ENCODE measurements at places on chromosomes 5 and 9.

DNA sequence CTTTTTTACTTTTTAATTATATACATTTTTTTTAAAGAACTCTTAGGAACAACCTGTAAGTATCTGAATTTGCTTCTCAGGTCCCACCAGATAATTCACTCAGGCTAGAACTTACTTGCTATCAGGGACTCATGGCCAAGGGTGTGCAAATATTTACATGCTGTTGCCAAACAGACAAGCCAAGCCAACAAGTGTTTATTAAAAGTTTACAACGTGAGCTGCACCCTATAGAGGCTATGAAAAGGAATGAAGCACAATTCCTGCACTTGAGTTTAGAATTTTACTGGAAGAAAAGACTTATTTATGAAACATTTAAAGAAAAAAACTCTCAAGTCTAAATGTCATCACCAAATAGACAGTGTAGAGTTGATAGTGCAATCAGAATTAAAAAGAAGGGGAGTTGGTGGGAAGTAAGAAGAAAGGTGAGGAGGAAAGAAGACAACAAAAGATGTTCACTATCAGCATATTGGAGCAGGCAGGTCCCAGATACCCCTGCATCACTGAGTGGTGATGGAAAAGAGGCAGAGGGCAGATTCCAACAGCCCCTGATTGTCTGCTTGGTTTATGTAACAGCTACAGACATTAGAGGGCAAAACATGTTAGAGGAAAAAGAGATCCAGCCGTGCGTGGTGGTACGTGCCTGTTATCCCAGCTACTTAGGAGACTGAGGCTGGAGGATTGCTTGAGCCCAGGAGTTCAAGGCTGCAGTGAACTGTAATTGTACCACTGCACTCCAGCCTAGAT is 32.8 kb downstream of the SH3RF2 start:
- no peak for DNase-seq

DNA sequence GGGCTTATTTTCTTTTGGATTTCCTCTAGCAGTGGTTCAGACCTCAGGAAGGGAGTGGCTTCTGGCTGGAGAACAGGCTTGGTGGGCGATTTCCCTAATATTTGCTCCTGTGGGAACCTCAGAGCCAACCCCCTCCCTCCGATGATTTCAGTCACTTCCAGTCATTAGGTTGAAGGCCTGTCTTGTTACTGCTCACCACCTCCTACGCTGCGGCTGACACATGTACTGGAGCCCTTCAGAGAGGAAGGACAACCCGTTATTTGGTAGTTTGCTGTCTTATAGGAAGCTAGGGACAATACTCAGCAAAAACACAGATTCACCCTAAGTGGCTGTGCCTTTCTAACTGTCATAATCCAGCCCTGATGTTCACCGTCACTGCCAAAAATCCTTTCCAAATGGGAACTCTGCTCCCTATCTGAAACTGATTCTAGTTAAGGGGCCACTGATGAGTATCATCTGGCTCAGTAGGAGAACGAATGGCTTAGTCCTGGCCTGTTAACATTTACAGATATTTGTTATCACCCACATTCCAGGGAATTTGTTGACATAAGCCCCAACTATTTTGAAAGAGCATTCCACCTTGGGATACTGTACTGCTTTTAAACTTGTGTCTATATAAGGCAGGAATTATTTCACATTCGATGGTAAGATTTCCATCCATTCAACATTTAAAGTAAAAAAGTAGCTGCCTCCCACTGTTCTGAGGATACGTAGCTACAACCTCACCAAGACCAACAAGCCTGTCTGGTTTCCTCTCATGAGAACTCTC is 29.3 kb upstream of the ANKH start:
- DNase-seq, result no peak

DNA sequence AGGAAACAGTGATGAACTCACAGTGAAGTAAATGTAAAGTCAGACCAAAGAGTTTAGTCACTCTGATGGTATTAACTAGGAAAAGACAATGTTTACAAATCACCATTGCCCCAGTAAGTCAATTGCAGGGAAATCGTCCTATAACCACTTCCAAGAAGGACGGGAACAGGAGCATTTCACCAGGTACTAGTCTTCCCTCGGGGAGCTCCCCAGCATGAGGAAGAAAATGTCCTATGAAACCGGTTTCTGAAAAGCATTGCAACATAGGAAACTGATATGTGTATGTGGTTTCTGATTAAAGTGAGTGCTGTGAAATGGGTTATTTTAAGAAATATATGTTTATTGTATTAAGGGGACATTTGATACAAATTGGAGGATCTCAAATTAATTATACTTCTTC is 626.7 kb upstream of the ADAMTS16 start:
- no peak for DNase-seq

GRCh38 chr9:69923972-69924371 is 103.4 kb downstream of the CFAP95 start:
- no peak for DNase-seq

GRCh38 chr9:133770076-133770777 is 32.1 kb upstream of the SARDH start:
- no peak for DNase-seq

- no peak for DNase-seq
Observed at GRCh38 chr9:69996967-69997366, 46.7 kb upstream of the MAMDC2 start.

DNA sequence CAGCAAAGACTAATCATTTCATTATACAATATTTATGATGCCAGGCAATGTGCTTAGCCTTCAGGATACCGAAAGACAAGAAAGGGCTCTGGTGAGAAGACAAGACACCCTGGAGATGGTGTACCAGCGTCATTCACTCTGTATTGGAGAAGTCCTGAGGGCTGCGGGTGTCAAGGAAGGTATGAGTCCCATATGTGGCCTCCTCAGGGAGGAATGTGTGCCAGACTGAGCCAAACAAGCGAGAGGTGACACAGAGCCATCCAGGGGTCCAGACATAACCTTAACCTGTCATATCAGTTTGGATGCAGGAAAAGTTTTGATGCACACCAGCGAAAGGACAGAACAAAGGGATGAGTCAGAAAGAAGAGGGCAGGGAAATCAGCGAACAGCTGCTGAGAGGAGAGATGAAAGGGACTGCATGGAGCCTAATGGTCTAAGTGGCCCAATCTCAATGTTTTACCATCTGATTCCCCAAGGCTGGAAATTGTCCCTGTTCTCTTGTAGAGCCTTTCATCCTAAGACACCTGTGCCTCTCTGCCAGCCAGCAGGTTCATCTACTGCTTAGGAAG is 38.9 kb downstream of the ADRA1B start:
- no peak for DNase-seq

DNA sequence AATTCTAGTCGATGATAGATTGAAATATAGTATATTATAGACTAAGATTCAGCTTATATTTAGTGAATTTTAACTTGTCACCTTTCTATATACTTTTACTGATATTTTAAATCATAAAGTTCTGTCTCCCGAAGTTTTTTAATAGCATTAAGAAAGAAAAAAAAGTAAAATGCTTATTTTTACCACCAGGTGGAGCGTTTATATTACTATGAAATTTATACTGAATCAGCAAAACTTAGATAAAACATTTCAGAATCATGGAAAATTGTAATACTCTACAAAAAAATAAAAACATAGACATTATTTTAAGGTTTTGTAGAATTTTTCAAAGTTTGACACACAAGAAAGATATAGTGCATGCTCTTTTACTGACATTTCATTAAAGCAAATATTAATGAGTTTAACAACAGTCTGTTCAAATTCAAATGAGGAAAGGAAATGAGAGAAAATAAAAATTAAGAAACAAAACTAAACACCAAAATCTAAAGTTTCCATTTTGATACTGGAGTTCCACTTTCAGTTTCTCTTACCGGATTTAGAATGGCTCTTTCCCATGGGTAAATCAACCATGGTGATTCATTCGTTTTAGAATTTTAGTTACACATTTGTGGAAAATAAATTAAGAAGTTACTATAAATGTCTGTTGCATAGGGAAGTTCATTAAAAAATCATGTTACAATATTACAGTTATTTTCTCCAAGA is 1035.3 kb downstream of the CDH12 start:
- DNase-seq, result no peak

GRCh38 chr9:124011460-124012301 is at the start of gene LHX2:
Gene LHX2 (plus strand): TSS chr9:124011768. CDS start chr9:124012349, 581 bp downstream.
- DNase-seq, result peak; percentile 15

- no peak for DNase-seq
Observed at GRCh38 chr9:127323393-127323792, 58.8 kb downstream of the GARNL3 start.

DNA sequence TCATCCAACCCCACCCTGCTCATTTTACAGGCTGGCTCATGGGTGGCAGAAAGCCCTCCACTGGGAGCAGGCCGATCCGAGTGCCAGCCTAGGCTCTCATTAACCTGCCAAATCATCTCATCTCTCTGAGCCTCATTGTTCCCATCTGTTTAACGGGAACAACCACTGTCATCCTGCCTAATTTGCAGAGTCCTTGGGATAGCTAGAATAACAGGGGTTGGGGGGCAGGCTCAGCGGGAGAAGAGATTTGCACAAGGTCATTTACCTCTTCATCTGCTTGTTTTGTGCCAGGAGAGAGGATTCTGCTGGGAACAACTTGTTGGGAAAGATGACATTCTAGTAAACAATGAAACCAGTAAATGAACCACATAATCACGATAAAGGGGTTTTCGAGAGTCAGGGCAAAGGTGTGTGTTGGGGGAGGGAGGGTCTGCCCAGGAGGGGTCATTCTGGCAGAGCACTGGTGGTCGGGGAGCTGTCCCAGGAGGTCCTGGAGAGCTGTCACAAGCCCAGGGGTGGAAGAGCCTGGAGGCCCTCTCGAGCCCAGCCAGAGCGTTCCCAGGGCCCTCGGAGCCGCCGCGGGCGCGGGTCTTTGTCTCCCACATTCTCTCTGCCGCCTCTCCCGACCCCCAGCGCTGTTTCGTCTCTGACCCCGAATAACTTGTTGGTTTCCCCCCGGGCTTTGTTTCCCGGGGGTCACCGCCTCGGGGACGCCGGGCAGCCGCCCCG is 22.8 kb upstream of the NDST1 start:
- DNase-seq, result no peak

- no peak for DNase-seq
Observed at GRCh38 chr5:148684528-148684927, 30.2 kb upstream of the HTR4 start.

DNA sequence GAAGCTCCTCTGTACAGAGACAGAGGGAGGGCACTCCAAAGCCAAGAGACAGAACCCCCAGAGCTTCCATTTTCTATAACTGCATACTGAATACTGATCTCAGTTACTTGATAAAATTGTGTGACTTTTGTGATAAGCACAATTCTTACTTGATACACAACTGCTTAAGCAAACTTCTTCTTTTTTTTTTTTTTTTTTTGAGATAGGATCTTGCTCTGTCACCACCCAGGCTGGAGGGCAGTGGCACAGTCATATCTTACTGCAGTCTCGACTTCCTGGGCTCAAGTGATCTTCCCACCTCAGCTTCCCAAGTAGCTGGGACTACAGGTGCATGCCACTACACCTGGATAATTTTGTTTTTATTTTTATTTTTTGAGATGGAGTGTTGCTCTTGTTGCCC is 252.1 kb upstream of the ZNF608 start:
- DNase-seq, result no peak

DNA sequence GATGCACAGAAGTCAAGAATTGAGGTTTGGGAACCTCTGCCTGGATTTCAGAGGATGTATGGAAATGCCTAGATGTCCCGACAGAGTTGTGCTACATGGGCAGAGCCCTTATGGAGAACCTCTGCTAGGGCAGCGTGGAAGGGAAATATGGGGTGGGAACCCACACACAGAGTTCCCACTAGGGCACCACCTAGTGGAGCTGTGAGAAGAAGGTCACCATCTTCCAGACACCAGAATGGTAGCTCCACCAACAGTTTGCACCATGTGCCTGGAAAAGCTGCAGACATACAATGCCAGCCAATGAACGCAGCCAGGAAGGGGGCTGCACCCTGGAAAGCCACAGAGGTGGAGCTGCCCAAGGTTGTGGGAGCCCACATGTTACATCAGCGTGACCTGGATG is 104.5 kb downstream of the STK32A start:
- no peak for DNase-seq

DNA sequence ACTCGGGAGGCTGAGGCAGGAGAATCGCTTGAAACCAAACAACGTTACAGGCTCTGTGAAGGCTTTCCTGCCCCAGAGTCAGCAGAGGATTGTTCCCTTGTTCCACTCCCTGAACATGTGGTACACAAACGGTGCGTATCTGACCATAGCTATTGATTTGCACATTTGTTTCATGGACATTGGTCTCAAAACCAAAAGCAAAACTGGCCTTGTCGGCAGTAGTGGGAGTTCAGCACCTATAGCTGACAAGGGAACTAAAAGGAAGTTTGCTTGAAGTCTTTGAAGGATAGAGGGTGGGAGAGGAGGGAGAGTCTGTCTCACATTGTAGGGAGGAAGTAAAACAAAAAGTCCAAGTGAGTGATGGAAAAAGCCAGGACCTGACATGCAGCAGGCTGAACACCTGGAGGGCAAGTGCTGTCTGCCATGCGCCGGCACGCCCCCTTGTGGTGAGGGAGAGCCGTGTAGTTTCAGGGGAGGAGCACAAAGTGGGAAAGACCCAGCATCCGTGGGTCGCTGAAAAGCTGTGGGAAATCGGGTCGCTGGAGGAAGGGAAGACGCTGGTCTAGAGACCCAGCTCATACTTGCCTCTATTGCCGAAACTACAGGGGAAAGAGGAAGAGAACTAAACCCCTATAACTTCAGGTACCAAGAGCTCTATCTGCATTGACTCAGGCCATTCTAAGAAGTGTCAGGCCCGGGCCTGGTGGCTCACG is 58.0 kb downstream of the RAD23B start:
- DNase-seq, result peak; percentile 13

GRCh38 chr9:118091711-118092500 is 387.7 kb downstream of the TLR4 start:
- no peak for DNase-seq

DNA sequence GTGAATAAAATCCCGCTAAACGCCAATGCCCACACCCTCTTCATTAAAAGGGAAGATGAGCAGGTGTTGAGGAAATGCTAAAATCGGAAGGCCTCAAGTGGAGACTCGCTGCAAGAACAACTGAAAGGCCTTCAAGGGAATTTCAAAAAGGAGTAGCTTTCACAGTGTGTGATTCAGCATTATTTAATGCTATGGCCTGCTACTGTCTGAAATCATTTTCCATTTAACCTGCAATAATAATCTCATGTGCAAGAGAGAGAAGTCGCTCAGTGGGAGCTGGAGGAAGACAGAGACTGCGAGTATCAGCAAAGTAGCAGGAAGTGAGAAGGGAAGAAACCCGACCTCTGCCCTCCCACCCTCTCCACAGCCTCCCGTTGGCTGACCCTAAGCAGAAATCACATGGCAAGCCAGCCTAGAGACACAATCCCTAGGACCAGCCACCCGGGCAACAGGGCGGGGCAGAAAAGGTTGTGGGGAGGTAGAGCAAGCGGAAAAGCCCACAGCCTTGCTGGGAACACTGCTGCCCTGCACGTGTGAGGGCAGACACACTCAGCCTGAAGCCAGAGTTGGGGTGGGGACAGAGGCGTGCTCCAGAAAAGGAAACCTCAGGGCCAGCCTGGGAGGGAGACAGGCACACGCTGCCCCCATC is 39.9 kb upstream of the CTSL start:
- DNase-seq, result no peak

DNA sequence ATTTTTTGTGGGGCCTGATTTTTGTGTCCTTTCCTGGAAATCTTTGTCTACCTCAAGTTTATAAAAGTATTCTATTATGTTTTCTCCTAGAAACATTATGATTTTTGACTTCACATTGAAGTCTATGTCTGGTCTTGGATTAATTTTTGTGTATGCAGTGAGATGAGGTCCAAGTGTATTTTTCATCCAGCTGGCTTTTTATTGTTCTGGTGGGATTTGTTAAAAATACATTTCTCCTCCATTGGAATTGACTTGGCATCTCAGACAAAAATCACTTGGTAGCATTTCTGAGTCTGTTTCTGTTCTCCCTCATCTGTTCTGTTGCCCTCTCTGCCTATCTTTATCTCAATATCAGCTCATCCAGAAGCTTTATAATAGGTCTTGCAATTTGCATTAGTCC is 109.0 kb downstream of the IRX1 start:
- no peak for DNase-seq
